Spinal cord (tissue), 10 donors: ENCODE measurements at places on chromosomes 2 and 18. TPM values are rescaled to one million over a fixed set of nuclear protein-coding genes. Genes with fewer than 3 reads are reported as not detected.

The SNED1 gene
- 23.5 TPM for total RNA-seq

The SMIM21 gene
- total RNA-seq = not detected

The GPR17 gene
- total RNA-seq = 36.6 TPM

The NDC80 gene
- 13.6 TPM for total RNA-seq

The HNMT gene
- total RNA-seq = 158 TPM

The PLCD4 gene
- 8.3 TPM for total RNA-seq

The TMEM178A gene
- 13.6 TPM for total RNA-seq

The REG3A gene
- not detected for total RNA-seq

The DSC2 gene
- total RNA-seq = 8.3 TPM

The TFPI gene
- 94.6 TPM for total RNA-seq

The SLC5A7 gene
- 3.7 TPM for total RNA-seq

The ASB18 gene
- total RNA-seq = 0.39 TPM

The GKN2 gene
- not detected for total RNA-seq

The UNC80 gene
- 14.7 TPM for total RNA-seq
